ENCODE measurements at places on chromosomes 3 and 15.
A peak's percentile ranks its signal among the peaks of the same experiment; 100 is the strongest.

DNA sequence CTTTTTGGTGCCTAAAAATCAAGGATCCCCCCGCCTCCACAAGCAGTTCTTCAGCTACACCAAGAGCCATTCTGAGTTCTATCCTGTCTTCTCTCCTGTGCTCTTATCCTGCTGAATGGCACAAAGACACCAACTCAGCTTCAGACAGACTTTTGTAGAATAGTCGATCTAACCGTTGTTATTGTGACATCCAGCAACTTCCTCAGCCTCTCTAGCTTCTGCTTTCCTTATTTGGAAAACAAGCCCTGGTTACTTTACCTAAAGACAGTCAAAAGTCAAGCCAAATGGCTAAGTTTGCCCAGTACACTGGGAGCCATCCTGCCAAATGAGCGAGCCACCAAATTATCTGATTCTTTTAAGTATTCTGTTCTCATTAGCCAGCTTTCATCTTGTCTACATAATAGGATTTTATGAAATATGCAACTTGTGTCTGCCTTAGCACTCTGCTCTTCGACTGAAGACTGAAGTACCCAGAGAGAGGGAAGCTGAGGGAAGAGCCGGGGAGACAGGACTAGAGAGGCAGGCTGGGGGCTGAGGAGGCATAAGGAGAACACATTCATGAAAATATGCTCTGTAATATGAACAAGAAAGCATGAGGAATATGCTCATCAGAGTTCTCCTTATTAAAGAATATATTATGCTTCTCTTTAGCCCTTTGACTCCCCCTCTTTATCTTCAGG lies 35.1 kb downstream of the LYZL4 start:
- no peak for DNase-seq

DNA sequence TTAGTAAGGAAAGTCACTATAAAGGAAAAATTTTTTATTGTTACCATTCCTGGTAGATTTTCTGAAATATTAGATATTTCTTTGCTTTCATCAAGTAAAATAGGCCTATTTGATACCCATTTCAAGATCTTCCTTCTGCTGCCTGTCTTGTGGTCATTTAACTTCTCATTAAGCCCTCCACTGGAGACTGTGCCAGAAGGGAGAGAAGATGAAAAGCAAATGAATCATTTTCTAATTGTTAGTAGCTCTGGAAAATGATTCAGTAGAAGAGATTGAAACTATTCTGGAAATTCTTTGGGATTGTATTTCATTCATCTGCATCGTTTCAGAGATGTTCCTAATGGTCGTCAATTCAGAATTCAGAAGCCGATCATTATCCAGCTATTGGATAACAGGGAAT lies 3.2 kb downstream of the KCTD6 start:
- no peak for DNase-seq

DNA sequence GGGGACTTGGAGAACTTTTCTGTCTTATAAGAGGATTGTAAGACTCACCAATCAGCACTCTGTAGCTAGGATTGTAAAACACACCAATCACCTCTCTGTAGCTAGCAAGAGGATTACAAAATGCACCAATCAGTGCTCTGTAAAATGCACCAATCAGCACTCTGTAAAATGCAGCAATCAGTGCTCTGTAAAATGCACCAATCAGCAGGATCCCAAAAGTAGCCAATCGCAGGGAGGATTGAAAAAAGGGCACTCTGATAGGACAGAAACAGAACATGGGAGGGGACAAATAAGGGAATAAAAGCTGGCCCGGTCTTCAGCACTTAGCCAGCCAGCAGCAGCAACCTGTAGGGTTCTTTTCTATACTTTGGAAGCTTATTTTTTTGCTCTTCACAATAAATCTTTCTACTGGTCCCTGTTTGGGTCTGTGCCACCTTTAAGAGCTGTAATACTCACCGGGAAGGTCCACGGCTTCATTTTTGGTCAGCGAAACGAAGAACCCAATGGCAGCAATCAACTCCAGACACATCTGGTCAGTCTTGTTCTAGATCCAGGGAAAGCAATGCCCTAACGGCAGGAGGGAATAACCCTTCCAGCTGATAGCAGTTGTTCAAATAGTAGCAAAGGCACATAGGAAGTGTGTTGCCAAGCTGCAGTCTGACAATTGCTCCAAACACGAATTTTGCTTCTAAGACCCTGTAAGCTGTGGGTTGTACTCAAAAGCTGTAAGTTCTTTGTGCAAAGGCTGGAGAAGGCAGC lies 135.6 kb downstream of the TJP1 start:
- DNase-seq = no peak

- no peak for DNase-seq
Measured at GRCh38 chr15:98035577-98036010, 75.1 kb downstream of the ARRDC4 start.

- DNase-seq = no peak
Measured at GRCh38 chr15:90364251-90364650, 12.2 kb downstream of the ZNF774 start.

DNA sequence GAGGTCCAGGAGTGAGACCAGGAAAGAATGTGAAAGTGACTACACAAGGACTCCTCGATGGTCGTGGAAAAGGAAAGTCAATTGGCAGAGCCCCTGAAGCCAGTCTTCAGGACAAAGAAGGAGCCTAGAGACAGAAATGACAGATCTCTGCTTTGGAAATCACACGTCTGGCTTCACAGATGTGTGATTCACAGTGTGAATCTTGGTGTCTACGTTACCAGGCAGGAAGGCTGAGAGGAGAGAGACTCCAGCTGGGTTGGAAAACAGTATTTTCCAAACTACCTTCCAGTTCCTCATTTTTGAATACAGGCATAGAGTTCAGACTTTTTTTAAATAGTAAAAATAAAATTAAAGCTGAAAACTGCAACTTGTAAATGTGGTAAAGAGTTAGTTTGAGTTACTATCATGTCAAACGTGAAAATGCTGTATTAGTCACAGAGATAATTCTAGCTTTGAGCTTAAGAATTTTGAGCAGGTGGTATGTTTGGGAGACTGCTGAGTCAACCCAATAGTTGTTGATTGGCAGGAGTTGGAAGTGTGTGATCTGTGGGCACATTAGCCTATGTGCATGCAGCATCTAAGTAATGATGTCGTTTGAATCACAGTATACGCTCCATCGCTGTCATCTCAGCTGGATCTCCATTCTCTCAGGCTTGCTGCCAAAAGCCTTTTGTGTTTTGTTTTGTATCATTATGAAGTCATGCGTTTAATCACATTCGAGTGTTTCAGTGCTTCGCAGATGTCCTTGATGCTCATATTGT lies 6.0 kb downstream of the CCR2 start:
- peak; percentile 63 for DNase-seq

DNA sequence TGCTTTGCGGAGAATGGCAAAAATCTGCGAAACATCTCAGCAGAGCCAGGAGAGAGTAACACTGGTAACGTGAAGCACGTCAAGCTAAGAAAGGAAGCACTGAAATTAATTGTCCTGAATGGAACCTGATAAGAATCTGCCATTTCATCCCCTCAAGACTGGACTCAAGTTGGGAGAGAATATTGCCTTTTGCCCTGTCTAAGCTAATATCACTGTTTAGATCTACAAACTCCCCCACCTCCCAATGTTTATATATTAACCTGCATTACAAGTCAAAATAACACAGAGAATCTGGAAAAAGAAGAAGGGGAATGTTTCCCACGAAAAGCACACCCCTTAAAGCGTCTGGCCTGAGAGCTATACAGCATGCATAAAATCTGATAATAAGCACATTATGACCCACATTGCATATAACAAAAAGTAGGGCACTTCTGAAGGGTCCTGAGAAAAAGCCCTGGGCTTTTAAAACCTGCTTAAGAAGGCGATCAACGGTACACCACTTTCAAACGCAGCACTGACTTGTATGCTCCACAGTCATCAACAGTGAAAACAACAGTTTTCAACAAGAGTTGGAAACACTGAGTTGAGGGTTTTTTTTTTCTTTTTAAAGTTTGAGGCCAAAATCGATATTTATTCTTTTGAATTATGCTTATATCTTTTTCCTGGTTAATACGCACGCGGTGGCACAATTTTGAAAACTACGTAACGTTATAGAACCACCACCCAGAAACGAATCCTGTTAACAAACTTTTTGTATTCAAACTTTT lies 1.4 kb upstream of the KAT2B start:
- no peak for DNase-seq

GRCh38 chr3:48472923-48473616 lies 26.5 kb downstream of the ATRIP start:
- peak; percentile 94 for DNase-seq

DNA sequence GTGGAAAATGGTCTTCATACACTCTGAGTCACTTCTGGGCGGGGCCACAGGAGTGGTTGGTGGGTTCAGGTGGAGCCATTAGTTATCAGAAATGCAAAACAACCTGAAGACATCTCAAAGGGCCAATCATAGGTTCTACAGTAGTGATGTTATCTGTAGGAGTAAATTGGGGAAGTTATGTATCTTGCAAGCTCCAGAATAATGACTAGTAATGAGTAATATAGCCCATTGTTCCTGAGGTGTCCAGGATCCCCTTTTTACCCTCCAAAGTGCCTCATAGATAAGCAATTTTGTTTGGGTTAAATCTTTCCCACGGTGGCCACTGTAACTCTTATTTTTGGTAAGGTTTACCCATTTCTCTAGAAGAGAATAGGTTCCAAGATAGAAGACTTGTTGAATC lies 91.7 kb downstream of the PIK3R4 start:
- no peak for DNase-seq

DNA sequence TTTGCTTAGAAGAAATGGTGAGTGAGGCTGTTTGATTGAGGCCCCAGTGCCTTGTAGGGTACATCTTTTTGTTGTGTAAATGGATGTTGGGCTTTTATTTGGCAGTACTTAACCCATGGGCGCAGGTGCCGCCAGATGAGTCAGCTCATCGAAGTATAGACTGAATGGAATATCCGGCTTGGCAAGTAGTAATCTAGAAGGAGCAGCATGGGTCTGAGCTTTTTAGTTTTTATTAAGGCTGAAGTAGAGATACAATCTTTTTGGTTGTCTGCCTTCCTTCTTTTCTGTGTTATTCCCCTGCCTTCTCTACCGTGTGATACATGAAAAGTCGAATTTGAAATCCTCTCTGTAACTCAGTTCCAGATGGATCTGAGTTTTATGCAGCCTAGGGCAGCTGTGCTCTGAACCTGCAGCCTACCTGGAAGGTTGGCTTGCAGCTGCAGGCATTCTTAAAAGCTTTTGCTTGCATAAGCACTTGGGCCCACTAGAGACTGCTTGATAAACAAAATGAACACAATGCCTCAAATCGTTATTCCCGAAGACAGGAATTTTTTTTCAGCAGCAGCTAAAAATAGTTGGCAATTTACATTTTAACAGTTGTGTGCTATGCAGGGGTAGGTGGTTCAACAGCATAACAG lies 177.5 kb upstream of the CGNL1 start:
- DNase-seq = no peak

GRCh38 chr3:101128786-101129185 lies 135.6 kb upstream of the ABI3BP start:
- no peak for DNase-seq

GRCh38 chr3:71369701-71370391 lies 213.7 kb downstream of the FOXP1 start:
- DNase-seq = no peak

DNA sequence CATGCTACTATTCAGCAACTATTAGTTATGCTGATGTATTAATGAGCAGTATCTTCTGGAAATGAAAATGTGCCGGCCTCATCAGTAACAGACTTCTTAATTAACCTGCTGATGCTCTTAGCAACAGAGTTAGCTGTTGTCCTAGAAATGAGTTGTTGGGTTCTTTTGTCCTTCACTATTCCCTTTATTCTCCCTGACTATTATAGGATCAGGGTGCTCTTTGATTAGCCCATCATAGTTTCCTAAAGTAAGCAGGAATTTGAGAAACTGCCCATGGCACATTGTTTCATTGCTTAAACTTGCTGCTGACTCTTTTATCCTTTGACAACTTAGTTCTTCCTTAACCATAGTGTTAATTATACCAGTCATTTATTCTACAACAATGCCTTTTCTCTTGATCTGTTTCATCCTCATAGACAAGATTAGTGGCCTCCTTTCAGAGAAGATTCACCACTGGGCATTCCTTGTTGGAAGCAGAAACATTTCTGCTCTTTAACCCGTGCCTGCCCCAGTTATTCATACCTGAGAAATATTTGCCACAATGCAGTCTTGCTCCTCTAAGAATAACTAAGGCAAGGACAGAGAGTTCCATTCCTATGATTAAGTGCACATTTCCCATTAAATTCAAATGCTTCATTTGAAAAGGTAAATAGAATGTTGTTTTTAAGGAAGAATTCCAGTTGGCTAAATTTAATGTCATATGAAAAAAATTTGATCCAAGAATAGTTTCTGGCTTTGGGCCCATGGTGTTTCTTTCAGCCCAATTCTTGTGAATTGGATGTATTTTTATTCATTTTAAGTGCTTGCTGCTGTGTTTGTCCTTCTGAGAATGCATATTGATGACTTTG lies 573.3 kb upstream of the TBL1XR1 start:
- DNase-seq = no peak

DNA sequence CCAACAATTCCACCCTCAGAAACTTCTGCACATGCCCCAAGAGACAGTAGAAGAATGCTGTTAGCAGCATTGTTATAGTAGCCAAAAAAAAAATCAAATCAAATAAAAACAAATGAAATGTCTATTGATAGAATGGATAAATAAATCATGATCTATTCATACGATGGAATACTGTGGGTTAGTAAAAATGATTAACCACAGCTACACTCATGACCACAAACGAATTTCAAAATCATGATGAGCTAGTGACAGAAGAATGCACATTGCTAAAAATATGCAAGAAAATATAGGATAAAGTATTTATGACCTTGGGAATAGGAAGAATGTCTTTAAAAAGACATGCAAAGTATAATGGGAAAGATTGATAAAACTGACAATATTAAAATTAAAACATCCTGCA lies 57.5 kb upstream of the ACAN start:
- no peak for DNase-seq

DNA sequence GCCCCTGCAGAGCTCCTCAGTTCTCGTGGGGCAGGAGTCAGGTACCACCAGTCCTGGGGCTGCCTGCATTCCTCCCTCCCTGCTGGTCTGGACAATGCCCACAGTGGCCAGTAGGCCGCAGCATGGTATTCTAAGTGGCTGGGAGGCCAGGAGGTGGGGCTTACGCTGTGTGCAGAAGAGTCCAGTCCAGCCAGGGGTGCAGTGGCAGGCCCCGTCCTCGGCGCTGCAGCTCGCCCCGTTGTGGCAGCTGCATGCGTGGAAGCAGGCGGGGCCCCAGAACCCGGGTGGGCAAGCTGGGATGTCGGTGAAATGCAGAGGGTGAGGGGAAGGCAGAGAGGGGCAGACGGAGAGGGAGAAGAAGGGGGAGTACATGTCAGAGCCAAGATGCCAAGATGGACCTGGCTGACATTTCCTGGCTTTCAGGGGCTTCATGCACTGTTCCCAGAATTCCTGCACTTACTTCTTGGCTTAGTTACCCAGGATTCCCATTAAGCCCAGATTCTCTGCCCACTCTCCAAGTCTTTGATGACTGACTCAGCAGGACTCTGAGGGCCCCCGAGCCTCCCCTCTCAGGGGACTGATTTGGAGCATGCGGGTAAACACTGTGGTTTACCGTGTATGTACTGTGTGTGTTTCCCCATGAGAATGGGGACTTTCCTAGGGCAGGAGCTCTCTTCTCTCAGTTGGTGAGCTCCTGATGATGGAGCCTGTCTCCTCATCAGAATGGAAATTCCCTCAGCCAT lies 47.5 kb downstream of the RAB11A start:
- DNase-seq = peak; percentile 31
